ENCODE measurements at places on chromosomes 12 and 14. TPM values are rescaled to one million over a fixed set of nuclear protein-coding genes. Genes with fewer than 3 reads are reported as not detected.

Gene EIF2S3B
- 1.5 TPM for polyA plus RNA-seq

Gene ERP27
- not detected for polyA plus RNA-seq

DNA sequence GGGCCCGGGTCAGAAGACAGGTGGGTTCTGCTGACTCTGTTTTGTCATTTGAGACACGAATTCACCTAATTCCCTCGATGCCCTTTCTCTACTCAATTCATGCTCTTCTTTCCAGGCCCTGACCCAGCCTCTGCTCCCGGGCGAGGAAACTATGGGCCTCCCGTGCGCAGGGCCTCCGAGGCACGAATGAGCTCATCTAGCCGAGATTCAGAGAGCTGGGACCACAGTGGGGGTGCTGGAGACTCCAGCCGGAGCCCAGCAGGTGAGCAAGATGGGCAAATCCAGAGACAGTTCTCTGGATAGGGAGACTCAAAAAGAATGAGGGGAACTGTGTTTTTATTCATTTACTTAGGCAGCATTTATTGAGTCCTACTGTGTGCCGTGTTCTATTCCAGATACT is 37.0 kb upstream of the OAS1 start:
- DNase-seq, result no peak

GRCh38 chr14:58914279-58914855 is 274.1 kb upstream of the DAAM1 start:
- no peak for DNase-seq
